Glomerular endothelial cell (primary cell): ENCODE measurements at places on chromosomes 1 and 21. TPM values are rescaled to one million over a fixed set of nuclear protein-coding genes. Genes with fewer than 3 reads are reported as not detected.

The HSD11B1 gene
- total RNA-seq: not detected in 2 replicates

The LORICRIN gene
- total RNA-seq: not detected in 2 replicates

The HPDL gene
- 0.24 and 2.1 TPM in 2 replicates for total RNA-seq

The KRTAP11-1 gene
- total RNA-seq: not detected in 2 replicates

The HLX gene
- 27.3 and 30.4 TPM in 2 replicates for total RNA-seq

The ZFP69B gene
- total RNA-seq: 1.6 and 3.5 TPM in 2 replicates

The ATPAF1 gene
- total RNA-seq: 20.1 and 20.8 TPM in 2 replicates

The CDC42SE1 gene
- total RNA-seq: 69.4 and 73.9 TPM in 2 replicates

The RIPPLY3 gene
- total RNA-seq: 0.10 TPM in 1 of 2 replicates, not detected in the other

The LCE2B gene
- not detected in 2 replicates for total RNA-seq

The PTGS2 gene
- total RNA-seq: 2.1 and 6.7 TPM in 2 replicates

The NFIA gene
- 6.2 and 18.4 TPM in 2 replicates for total RNA-seq

The GUK1 gene
- total RNA-seq: 312 and 398 TPM in 2 replicates

The FTCD gene
- 0.64 TPM in 1 of 2 replicates, not detected in the other for total RNA-seq

The KAZN gene
- 4.9 and 6.9 TPM in 2 replicates for total RNA-seq

The LIPI gene
- not detected in 2 replicates for total RNA-seq

The F3 gene
- total RNA-seq: 35.4 and 48.8 TPM in 2 replicates

The MAP3K21 gene
- 0.53 and 1.1 TPM in 2 replicates for total RNA-seq

The CEP85 gene
- 7.4 and 7.9 TPM in 2 replicates for total RNA-seq

The EXTL2 gene
- total RNA-seq: 19.2 and 20.0 TPM in 2 replicates

The RPE65 gene
- not detected in 2 replicates for total RNA-seq

The FAM163A gene
- total RNA-seq: 0.44 and 1.5 TPM in 2 replicates

The TTC39A gene
- total RNA-seq: 2.6 and 7.2 TPM in 2 replicates

The KRTAP15-1 gene
- not detected in 2 replicates for total RNA-seq

The PTGFRN gene
- 86.9 and 92.3 TPM in 2 replicates for total RNA-seq

The UMODL1 gene
- not detected in 2 replicates for total RNA-seq

The IFI44L gene
- 2.8 and 41.5 TPM in 2 replicates for total RNA-seq

The TFF2 gene
- total RNA-seq: not detected in 2 replicates

The FAM78B gene
- total RNA-seq: not detected in 2 replicates

The FCRL3 gene
- total RNA-seq: not detected in 2 replicates

The C1orf141 gene
- not detected in 2 replicates for total RNA-seq

The CLCNKA gene
- total RNA-seq: not detected in 2 replicates

The SNRPE gene
- 49.2 and 52.8 TPM in 2 replicates for total RNA-seq

The TFAP2E gene
- 0.24 TPM in 1 of 2 replicates, not detected in the other for total RNA-seq

The IGSF9 gene
- total RNA-seq: 0.05 and 0.06 TPM in 2 replicates

The OR2AK2 gene
- total RNA-seq: not detected in 2 replicates

The RNF223 gene
- total RNA-seq: not detected in 2 replicates

The EDARADD gene
- not detected in 2 replicates for total RNA-seq

The MED8 gene
- 44.9 and 45.9 TPM in 2 replicates for total RNA-seq

The BCL2L15 gene
- 0.10 and 0.23 TPM in 2 replicates for total RNA-seq

The VHLL gene
- not detected in 2 replicates for total RNA-seq

The TADA1 gene
- 7.3 and 8.6 TPM in 2 replicates for total RNA-seq

The BRDT gene
- not detected in 2 replicates for total RNA-seq

The SPATA1 gene
- total RNA-seq: 7.2 TPM in 1 of 2 replicates, not detected in the other

The IPP gene
- total RNA-seq: 6.2 and 6.6 TPM in 2 replicates

The LEPROT gene
- total RNA-seq: 54.2 and 54.8 TPM in 2 replicates

The B3GALT6 gene
- 47.9 and 63.4 TPM in 2 replicates for total RNA-seq

The BTG3 gene
- total RNA-seq: 39.7 and 46.7 TPM in 2 replicates
